ENCODE measurements at places on chromosomes 12 and 14.

DNA sequence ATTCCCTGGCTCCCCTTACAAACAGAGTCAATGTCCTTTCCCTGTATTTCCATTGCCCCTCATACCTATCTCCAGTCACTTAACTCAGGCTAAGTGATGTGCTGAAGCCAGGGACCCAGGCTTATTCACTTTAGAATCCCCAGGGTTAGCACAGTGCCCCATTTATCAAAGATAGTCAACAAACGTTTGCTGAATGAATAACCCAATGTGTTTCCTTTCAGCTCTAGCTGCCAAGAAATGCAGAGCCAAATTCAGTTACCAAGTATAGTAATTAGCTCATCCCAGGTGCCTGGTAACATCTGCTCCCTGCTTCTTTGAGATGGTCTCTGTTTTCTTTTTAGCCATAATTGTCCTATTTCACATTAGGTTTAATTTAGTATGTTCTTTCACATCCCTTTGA, 189.5 kb downstream of the PHLDA1 start:
- no peak for DNase-seq

DNA sequence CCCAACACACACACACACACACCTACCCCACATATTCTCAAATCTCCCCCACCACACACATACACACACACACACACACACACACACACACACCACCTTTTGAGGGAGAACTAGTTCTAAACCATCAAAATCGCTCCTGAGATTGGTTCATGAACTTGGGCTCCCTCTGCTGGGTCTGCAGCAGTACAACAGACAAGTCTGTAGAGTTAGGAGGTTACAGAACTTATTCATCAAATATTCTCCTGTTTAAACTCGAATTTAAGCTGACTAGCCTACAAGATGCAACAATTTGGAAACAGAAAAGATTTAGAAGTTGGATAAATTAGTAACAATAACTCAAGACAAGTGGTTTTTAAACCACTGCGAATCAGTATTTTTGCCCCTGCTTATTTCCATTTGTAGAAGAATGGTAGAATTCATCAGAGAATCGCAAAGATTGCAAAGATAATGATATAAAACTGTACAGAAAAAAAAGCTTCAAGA, 136.4 kb upstream of the USP15 start:
- peak; percentile 53 for DNase-seq

- DNase-seq: no peak
Measured at GRCh38 chr12:77782034-77782433, 48.7 kb upstream of the NAV3 start.

GRCh38 chr12:30473274-30473673, 222.4 kb downstream of the IPO8 start:
- DNase-seq: no peak

DNA sequence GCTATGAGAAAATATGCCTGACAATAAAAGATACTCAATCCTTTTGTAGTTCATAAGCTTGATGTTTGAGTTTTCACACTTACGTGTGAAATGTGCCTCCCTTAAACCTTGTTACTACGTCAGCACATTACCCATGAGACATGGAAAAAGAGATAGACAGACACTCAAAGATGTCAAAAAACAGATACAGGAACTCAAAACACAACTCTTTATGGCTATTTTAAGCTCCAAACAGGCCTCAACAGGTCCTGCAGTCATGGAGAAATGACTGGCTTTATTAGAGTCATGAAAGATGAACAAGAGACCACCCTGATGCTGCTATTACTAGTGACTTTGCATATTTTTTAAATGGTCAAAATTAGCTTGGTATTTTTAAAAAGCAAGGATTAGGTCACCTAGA, 184.5 kb downstream of the MON2 start:
- no peak for DNase-seq

DNA sequence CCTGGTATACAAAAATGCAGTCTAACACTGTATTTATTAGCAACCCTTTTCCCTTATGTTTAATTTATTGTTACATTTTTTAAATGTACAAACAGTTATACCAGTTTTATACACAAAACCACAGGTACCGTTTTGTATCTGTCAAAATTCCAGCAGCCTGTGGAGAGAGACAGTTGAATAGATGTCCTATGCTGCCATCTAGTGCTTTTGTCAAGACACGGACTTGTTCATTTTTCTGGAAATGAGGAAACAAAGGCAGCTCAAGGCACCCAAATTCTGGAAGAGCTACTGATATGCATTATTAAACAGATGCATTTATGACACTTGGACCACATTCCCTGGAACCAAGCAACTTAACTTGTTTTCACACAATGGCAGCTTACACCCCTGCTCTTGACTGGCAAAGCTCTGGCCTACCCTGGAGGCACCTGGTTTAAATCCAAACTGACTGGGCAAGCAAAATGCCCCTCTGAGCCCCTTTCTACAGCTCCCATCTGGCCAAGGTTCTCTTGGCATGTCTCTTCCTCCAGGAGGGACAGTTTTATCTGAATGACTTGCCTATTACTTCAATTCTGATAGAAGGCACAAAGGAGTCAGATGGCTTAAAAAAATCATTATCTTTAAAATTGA, 286.9 kb upstream of the PRKD1 start:
- peak; percentile 77 for DNase-seq

- DNase-seq: no peak
Measured at GRCh38 chr12:50541139-50541538, 36.4 kb downstream of the DIP2B start.

DNA sequence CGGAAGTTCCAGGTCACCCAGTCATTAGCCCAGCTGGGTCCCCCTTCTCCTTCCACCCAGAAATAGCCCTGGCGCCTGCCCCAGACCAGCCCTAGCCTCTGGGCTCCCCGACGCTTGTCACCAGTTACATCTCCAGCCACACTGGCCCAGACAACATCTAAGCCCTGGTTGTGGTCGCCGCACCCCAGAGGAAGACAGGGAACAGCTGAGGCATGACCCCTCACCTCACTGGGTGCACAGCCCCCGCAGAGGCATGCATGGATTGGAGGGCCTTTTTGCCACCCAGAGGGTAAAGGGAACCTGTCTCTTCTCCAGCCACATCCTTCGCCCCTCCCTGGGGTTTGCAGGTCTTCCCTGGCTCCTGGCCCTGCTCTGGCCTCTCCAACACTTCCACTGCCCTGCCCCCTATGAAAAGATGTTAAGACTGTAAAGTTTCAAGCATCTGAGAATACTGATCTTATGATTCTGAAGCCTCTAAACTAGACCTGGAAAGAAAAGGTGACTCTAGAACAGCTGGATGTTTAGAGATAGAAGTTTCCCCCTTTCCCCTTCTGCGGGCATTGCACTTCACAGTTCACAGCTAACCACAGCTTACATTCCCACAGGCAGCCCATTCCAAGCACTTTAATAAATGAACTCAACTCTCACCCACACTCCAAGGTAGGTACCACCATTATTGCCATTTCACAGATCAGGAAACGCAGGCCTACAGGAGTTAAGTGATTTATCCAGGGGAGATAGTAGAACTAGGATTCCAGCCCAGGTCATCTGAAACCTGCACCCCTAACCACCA, 14.7 kb downstream of the TMEM119 start:
- no peak for DNase-seq

GRCh38 chr12:76920172-76921099, 41.6 kb upstream of the CSRP2 start:
- DNase-seq: no peak

GRCh38 chr14:68690089-68690958, 102.5 kb downstream of the ZFP36L1 start:
- DNase-seq: no peak

- no peak for DNase-seq
Measured at GRCh38 chr12:115817389-115817788, 460.1 kb downstream of the MED13L start.

- no peak for DNase-seq
Measured at GRCh38 chr14:91607322-91608047, 97.4 kb upstream of the PPP4R3A start.

DNA sequence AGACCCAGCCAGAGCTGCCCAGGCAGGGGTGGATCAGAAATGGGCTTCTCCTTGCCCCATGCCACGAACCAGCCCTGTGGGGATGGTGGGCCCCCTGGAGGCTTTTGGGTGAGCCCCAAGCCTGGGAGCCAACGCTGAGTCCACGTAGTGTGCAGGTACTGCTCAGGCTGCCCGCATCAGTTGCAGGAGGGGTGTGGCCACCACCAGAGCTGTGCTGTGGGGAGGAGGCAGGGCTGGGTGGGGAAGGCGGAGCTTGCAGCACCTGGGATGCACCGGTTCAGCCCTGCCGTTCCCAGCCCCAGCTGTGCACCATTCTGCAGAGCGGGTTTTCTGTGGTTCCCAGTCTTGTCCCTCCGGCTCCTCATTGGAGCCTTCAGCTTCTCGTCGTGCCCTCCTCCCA, 36.3 kb downstream of the IL31 start:
- DNase-seq: no peak

GRCh38 chr12:112908548-112908947, 1.8 kb downstream of the OAS1 start:
- DNase-seq: no peak

GRCh38 chr12:124296295-124296915, 1.5 kb downstream of the RFLNA start:
- no peak for DNase-seq

- peak; percentile 5 for DNase-seq
Measured at GRCh38 chr14:63542231-63542999, 762 bp downstream of the PPP2R5E start.

DNA sequence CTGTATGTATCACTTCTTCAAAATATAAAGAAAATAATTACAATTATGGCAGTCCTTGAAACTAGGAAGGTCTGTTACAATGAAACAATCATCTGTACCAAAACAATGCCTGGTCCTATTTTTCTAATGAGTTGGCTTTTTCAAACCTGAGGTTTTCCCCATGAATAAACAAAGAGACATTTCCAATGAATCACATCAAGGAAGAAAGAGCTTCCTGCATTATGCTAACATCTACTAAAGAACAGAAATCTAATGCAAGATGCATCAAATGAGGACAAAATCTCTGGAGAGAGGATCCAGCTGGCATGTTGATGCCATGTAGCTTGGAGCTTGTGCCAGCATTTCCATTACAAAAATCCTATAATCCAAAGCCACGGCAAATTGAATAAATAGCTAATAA, 29.3 kb downstream of the NIN start:
- DNase-seq: peak; percentile 43

- DNase-seq: peak; percentile 97
Measured at GRCh38 chr14:91996948-91997371, 42.9 kb downstream of the TRIP11 start.

- peak; percentile 85 for DNase-seq
Measured at GRCh38 chr14:61260939-61261776, 20.0 kb downstream of the TMEM30B start.

- no peak for DNase-seq
Measured at GRCh38 chr14:92176476-92176875, 54.7 kb downstream of the CPSF2 start.

DNA sequence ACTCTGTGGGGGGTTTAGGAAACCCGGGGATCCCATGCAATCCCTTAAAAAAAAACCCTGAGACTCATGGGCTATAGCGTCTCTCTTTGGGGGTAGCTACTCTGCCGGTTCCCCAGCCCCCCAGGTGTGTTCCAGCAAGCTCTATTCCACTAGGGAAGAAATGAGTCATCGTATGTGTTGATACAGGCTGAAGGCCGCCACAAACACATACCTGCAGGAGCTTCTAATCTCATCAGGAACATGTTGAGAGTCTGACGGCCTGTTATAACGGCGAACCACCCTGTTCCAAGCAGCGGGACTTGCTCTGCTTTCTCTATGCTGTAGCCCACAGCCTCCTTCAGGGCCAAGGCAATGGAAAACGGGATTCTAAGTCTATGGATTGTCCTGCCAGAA, 977 bp upstream of the KRT5 start:
- no peak for DNase-seq

GRCh38 chr12:115375186-115375991, 691.4 kb upstream of the TBX3 start:
- DNase-seq: peak; percentile 62

- no peak for DNase-seq
Measured at GRCh38 chr12:70258605-70259403, 15.6 kb downstream of the CNOT2 start.

DNA sequence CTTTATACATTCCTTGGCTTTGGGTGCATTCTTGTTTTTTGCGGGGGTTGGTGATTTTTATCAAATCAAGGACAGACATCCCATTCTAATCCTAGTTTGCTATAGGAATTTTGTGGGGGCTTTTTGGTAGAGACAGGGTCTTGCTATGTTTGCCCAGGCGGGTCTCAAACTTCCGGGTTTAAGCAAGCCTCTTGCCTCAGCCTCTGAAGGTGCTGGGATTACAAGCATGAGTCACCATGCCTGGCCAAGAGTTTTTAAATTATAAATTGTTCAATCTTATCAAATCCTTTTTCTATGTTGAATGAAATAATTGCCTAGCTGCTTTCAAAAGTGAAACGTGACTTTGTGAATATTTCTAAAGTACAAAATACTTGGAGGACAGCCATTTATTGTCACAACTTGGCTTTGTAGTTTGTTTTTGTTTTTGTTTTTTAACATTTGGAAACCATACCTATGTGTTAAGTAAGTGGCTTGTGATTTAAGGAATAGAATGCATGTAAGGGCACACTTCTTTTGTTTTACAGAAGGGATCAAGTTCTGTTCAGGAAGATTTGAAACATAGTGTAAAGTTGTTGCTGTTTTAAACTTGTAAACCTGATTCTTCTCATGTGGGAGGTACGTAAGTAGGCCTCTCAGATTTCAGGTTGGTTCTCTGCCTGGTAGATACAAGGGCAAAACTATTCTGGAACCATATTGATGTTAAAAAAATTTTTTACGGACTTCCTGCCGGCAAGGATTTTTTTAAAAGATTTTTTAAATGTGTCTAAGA, 13.4 kb downstream of the MARK3 start:
- DNase-seq: peak; percentile 40

DNA sequence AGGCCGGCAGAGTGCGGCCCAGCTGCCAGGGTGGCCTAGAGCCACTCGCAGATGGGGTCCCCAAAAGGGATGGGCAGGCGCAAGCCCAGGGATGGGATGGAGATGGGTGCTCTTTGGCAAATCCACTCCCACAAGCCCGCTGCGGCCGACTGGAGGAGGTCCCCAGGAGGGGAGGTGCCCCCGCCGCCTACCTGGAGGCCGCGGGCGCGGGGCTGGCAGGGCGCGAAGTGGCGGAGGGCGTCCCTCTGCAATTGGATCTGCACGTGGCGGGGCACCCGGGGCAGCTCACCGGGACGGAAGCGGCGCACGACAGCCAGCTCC, 730 bp downstream of the PPP1R3E start:
- no peak for DNase-seq

DNA sequence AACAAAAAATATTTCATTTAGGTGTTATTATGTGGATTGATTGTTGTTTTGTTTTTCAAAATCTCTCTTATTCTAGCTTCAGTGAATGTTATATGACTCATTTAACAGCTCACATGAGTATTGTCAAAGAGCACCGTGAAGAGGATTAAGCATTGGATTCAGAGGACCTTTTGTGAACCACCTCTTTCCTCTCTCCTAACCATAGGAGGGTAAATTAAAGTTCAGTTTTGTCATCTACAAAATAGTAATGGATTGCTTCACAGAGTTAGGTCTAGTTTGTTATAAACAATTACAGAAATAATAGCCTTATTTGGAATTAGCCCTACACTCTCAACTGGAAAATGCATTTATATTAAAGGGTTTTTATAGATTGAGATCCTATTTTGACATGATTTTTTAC, 962 bp upstream of the KERA start:
- DNase-seq: no peak
